ENCODE measurements at places on chromosomes 12 and 14.

DNA sequence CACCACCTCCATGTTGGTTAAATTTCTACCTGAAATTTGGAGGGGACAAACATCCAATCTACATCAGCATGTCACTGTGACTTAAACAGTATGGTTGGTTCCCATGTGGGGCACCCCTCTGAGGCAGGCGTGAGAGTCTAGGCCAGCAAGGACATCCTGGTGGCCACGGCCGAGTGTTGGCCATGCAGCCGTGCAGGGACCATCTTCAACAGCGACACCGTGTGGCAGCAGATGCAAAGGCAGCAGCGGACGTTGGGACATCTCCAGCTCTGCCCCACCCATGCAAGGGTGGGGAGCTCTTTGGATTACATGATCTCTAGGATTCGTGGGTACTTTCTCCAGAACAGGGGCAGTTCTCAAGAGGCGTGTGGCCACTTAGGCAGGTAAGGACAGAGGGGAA, 49.8 kb downstream of the NOC4L start:
- DNase-seq, result no peak

- no peak for DNase-seq
These were observed 67.3 kb upstream of the TSPAN11 start for GRCh38 chr12:30859226-30859625.

- no peak for DNase-seq
These were observed 101.1 kb downstream of the PLEKHG7 start for GRCh38 chr12:92803903-92804302.

- no peak for DNase-seq
These were observed 1.1 kb upstream of the SUSD6 start for GRCh38 chr14:69610020-69610873.

DNA sequence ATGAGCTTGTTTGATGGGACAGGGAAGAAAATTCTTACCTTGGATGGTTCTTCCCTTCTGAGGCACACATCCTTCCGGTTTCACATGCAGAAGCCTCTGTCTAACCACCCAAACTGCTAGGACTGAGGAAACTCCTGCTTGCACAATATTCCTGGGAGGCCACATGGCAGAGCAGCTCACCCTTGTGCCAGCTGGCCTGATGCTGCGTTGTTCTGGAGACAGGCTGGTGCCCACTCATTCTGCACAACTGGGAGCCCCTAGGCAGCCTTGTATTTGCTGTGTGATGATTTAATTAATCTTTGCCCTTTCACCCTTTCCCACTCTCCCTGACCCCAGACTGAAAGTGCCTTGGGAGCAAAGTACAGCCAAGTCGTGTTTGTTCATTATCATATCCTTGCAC, 130.8 kb downstream of the RTN1 start:
- no peak for DNase-seq

GRCh38 chr12:84996759-84997158, 39.3 kb downstream of the TSPAN19 start:
- DNase-seq, result no peak

DNA sequence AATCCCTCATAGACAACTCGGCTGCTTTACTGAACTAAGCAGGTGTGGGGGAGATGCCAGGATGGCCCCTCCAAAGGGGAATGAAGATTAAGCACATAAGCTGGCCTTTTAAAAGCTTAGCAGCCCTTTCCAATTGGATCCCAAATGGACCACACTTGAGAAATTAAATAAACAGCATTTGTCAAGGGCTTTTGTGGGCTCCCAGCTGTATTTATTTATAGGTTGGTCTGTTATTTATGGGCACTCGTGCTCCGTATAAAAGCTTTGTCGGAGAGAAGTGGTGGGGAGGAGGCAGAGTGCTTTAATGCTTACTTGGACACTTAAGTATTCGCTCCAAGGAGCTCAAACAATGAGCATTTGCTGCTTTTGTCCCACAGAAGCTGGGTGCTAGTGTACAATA, 580.2 kb downstream of the MED13L start:
- no peak for DNase-seq

DNA sequence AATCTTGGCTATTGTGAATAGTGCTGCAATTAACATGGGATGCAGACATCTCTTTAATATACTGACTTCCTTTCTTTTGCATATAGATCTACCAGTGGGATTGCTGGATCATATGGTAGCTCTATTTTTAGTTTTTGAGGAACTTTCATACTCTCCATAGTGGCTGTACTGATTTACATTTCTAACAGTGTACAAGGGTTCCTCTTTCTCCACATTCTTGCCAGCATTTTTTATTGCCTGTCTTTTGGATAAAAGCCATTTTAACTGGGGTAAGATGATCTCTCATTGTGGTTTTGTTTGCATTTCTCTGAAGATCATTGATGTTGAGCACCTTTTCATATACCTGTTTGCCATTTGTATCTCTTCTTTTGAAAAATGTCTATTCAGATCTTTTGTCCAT, 8.4 kb downstream of the AMDHD1 start:
- DNase-seq, result no peak

DNA sequence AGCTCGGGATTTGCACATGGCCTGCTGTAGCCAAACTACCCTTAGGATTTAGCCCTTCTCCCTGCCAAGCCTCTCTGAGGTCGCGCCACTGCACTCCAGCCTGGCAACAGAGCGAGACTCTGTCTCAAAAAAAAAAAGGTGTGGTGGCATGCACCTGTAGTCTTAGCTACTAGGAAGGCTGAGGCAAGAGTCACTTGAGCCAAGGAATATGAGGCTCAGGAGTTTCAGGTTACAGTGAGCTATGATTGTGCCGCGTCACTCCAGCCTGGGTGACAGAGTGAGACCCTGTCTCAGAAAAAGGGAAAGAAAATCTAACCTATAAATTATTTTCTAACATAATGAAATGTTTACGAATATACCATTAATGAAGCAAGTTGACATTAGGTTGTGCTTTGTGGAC, 29.7 kb downstream of the ESRRB start:
- DNase-seq, result no peak

DNA sequence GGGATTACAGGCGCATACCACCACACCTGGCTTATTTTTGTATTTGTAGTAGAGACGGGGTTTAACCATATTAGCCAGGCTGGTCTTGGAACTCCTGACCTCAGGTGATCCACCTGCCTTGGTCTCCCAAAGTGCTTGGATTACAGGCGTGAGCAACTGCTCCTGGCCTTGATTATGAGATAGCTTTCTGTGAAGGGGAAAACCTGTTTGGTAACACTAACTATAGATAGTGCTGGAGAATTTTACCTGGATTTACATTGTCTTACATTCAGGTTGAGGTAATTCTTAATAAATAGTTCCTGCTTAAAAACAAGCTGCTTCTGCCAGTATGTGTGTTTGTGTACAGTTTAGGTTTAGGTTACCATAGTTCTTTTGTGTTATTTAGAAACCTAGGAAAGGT, 77.1 kb downstream of the MON2 start:
- no peak for DNase-seq

- peak; percentile 98 for DNase-seq
These were observed at the start of gene SNX6 for GRCh38 chr14:34629657-34630529. TSS of gene SNX6 (minus strand) at chr14:34630148. CDS start at chr14:34630116, 32 bp downstream.

DNA sequence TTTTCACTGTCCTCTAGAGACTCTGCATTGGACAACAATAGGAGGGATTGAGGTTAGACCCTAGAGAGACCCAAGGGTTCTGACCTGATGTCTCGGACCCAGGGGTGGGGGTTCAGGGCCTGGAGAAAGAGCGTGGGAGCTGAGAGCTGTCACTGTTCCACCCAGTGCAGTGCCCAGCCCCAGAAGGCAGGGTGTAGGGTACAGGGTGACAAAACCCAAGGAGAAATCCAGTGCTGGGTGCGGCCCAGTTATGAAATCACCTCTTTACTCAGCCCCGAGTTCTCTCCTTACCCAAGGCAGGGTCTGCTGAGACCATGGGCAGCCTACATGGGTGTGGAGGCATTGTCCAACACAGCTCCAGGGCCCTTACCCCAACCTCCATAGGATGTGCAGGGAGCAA, 2.6 kb downstream of the AQP2 start:
- DNase-seq, result no peak

GRCh38 chr14:63249092-63249491, 44.8 kb downstream of the RHOJ start:
- DNase-seq, result no peak

DNA sequence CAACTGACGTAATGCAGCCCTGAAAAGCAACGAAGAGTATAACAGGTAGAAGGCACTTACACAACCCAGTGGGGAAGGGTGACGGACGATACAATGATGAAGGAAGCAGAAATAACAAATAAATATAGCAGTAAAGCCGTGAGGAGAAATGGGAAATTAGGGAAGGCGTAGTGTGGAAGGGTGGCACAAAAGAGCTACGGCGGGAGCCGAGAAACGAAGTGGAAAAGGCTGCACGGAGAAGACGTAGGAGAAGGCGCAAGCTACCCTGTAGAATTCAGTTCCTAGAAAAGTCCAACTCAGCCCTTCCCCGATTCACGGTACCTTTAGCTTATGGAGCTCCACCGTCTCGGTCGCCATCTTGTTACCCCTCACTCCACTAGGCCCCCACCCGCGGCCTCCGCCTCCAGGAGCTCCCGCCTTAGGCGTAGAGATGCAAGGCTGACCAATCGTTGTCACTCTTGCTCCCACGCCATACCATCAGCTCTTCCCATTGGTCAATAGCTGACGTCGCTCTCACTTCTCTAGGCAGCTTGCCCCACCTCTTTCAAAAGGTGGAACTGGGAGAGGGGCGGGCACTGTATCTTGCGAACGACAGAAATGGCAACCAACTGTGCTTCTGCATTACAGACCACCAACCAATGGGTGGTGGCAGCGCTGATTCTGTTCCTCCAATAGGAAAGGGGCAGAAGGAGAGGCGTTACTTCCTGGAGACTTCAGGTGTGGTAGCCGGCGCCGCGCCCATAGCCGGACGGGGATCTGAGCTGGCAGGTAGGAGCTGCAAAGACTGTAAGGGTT, at the start of the genes ORMDL2 and SARNP:
TSS of gene ORMDL2 (plus strand) at position 697 of the 795 bp plus-strand sequence. CDS start 959 bp downstream, outside the sequence.
TSS of gene SARNP (minus strand) at position 380 of the 795 bp plus-strand sequence. CDS start at position 357, 23 bp downstream.
- DNase-seq, result peak; percentile 78

DNA sequence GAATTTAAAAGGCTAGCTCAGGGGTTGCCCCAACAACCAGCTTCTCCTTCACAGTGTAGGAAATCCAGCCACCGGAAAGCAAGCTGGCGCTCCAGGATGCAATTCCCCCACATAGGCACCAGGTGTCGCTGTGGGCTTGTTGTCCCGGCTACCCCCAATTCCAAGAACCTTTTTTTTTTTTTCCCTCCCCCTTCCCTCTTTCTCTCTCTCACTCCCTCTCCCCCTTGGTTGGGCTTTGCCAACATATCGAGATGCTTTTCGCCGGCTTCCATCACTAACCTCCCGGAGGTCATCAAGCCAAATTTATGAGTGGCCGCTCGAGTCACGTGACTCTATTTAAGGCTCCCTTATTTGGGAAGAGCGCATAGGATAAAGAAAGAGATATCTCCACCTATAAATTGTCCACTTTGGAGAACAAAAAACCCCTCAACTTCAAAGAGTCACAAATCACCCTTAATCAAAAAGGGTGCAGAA, at the start of gene HOXC5:
TSS of gene HOXC5 (plus strand) at position 424 of the 474 bp plus-strand sequence. CDS start 73 bp downstream, outside the sequence.
- peak; percentile 85 for DNase-seq

DNA sequence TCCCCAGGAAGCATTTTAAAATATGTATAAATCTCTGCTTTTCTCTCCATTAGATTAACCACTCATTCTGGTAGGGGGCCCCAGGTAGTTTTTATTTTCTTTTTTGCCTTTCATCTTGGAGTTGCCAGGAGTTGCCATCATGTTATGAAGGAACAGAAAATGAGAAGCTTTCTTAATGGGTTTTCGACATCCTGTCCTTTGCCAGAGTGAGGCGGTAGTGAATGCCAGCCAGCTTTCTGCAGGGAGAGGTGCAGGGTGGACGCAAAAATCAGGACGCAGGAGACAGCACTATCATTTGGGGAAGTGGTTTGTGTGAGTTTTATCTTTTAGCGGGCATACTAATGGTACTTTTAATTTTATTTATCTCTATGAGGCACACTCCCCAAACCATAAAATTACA, 1.7 kb downstream of the RASSF8 start:
- DNase-seq, result no peak

DNA sequence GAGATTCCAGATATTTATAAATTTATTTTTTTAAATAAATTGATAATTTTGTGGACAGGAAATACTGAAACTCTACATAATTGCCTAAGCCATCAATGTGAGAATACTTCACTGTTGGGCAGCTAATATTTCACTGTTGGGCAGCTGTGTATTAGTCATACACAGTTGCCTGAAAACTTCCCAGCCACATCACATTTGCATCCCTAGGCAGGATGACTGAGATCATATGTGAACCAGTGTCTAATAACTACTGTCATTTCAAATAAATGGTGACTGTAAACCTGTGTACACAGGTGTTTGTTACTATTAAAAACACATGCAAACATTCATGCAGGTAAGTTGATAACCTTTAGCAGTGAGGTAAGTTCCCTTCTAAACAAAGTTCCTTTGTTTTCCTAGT, 43.9 kb downstream of the TMTC3 start:
- DNase-seq, result no peak

GRCh38 chr12:2346416-2346815, 293.6 kb downstream of the CACNA1C start:
- DNase-seq, result no peak

DNA sequence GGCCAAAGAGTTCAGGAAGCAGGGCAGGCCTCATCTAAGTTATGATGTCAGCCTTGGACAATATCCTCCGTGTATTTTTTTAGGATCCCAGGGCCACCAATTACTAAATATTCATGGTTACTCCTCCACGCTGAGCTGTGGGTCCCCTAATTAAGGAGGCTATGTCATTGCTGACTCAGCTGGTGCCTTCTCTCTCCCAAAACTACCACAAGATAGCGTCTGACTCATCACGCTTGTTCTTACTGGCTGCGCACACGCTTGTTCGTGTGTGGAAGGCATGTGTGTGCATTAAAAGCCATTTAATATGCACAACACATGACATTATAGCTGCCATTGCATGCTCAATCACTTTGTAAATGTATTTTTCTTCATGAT, 78.3 kb downstream of the GSC start:
- no peak for DNase-seq

DNA sequence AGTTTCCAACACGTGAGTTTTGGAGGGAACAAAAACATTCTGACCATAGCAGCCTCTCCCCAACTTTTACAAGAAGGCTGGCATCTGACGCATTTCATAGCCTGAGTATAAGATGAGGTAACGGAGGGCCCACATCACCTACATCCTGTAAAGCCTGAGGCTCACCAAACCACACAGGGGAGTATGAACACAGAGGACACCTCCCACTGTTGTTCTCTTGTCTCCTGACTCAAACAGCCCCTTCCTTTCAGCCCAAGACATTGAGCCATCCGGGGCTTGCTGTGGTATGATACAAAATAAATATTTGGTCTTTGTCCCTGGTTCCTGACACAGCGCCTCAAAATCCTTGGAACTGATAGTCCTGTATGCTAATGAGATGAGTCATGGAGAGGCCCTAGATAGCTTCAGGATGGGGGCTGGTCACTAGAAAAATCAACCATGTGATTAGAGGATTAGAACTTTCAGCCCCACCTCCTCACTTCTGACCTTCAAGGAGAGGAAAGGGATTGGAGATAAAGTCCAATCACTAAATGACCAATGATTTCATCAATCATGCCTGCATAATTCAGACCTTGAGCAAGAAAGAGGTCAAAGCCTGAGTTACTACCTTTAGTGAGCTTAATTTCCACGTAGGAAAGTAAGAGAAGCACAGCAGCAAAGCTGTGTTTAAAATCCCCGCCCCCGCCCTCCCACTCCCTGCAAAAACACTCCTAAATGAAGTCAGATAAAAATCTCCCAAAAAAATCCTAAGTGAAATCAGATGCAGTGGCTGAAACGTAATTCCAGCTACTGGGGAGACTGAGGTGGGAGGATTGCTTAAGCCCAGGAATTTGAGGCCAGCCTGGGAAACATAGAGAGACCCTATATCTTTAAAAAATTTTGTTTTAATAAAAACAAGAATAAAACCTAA, 236.4 kb downstream of the PCNX1 start:
- no peak for DNase-seq

GRCh38 chr12:2154050-2154449, 101.3 kb downstream of the CACNA1C start:
- no peak for DNase-seq

GRCh38 chr14:51081209-51081608, 13.7 kb downstream of the TRIM9 start:
- DNase-seq, result no peak

Measured in GM19239 (cell line).